ENCODE measurements at places on chromosomes 6 and 20.

- DNase-seq, result no peak
Measured at GRCh38 chr6:138803331-138803730, 7.4 kb downstream of the ECT2L start.

GRCh38 chr20:32891491-32891890 lies 32.8 kb downstream of the EFCAB8 start:
- no peak for DNase-seq

DNA sequence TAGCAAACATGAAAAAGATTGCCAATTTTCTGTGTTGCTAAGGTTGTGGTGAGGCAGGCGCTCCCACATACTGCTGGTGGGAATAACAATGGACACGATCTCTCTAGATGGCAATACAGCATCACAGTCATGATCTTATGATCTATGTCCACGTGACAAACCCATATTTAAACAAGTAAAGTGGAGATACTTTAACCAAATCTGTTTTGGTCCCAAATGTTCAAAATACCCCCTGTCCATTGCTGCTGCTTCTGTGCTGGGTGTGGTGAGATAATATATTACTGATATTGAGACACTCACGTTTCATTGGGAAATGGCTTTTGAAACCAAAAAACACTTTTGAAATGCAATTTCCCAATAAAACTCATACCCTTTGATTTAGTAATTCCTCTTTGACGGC lies 23.0 kb downstream of the SIRPD start:
- DNase-seq, result no peak

DNA sequence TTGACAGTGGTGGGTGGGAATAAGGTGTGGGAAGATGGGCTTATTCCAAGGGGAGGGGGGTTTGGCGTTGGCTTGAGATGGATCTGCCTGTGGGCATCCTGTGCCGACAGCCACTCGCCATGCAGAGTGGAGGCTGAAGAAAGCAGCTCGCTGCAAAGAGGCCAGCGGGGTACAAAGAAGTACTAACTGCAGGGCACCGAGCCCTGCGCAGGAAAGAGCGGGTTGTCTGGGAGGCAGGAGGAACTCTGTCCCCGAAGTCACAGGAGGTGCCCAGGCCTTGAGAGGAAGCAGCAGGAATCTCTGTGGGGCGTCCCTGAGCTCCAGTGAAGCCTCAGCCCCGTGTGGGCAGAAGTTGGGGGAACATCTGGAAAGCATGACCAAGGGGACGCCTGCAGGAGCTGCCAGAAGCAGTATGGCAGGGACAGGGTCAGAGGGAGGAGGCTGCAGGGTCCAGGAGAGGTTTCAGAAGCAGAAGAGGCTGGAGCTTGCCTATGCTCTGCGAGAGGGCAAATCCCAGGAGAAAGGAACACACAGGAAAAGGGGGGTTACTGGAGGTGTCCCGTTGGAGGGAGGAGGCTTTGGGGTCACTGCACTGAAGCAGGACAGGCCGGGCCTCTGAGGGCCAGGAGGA lies 77.2 kb downstream of the THBS2 start:
- no peak for DNase-seq

GRCh38 chr20:8000796-8001195 lies 18.8 kb downstream of the TMX4 start:
- no peak for DNase-seq

DNA sequence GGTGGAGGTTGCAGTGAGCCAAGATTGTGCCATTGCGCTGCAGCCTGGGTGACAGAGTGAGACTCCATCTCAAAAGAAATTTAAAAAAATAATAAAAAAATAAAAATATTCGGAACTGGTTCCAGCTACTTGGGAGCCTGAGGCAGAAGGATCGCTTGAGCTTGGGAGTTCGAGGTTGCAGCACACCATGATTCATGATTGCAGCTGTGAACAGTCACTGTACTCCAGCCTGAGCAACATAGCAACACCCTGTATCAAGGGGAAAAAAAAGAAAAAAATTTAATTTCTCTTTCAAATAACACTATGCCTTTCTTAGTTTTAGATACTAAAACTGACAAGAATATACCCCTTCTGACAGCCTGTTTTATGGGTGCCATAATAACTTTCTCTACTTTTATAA lies 10.5 kb downstream of the KDM1B start:
- no peak for DNase-seq

DNA sequence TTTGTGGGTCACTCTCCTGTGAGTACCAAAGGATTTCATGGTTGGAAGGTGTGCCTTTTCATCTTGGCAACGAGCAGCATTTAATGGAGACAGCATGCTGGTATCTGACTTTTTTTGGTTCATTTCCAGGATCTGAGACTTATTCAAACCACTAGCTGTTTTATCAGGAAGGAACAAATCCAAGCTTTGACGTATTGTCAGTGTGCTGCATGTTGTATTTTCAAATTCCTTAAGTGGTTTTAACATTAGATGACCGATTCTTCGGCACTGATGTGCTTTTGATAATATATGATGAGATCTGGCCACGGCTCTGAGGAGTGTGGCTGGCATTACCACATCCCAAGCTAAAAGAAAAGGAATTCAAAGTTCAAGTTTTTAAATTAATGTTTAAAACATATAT lies 6.4 kb downstream of the RMND1 start:
- no peak for DNase-seq

GRCh38 chr6:167949121-167949684 lies 48.3 kb upstream of the KIF25 start:
- DNase-seq, result no peak

GRCh38 chr6:160297310-160297709 lies 38.7 kb upstream of the SLC22A2 start:
- DNase-seq, result no peak

DNA sequence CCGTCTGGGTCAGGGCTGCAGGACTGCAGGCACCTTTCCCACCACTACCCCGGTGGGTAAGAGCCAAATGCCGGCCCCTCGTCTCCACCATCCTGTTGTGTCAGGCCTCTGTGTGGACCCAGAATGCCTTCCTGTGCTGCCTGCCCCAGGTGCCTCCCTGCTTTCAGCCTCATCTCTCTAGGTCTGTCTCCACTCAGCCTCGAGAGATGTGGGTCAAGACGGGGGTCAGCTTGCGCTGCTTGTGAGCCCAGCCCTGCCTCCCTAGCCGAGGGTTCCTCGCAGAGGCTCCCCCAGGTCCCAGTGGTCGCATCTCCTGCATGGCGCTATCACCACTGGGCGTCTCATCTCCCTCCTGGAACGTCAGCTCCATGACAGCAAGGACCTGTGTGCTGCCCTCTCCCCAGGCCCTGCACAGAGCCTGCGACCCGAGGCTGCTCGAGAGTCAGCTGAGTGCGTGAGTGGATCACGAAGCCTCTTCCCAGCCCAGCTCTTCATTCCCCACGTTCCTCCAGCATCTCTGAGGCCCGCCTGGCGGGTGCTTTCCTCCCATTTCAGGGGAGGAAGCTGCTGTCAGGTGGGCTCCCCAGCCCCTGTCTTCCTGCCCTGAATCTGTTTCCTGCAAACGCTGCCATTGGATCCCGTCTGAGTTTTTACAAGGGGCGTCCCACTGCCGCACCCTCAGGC lies 38.7 kb upstream of the ZBP1 start:
- peak; percentile 0 for DNase-seq

DNA sequence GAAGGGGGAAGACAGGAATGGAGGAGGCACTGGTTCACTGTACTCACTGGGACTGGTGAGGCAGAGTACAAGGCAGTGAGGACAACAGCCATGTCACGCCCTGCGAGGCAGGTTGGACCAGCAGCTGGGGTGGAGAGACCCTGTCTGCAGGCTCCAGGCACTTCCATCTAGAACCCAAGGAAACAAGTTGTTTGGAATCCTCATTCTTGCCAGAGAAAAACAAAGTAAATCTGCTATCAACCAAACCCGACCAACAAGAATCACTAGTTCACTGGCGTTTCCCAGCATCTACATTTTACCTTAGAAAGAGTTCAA lies 98.5 kb upstream of the CDYL start:
- no peak for DNase-seq

- no peak for DNase-seq
Measured at GRCh38 chr6:3402310-3403237, 54.3 kb downstream of the SLC22A23 start.

DNA sequence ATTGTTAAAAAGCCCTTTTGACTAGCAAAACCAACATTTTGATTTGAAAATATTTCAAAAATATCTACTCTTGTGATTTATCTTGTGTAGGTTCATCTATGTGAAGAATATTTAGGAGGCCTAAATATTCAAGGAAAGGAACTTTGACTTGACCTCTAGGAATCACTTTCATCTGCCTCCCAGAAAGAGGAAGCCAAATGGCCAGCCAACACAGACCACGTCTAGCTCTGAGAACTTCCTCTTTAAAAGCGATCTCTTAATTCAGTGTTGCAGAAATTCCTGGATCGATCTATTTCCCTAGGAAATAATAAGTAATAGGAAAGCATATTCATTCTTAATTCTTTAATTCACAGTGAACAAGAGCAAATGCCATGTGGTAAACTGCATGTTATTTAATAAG lies 9.6 kb upstream of the MOXD1 start:
- no peak for DNase-seq

DNA sequence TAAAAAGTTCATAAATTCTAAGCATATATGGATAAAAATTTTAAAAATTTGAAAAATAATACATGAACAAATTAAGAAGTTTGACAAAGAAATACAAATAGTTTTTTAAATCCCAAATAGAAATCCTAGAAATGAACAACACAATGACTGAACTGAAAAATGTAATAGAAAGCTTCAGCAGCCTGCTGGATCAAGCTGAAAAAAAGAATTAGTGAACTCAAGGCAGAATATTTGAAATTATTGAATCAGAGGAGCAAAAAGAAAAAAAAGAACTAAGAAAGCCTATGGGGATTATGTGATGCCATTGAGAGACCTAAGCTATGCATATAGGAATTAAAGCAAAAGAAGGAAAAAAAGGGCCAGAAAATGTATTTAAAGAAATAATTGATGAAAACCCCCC lies 39.9 kb upstream of the TFB1M start:
- DNase-seq, result no peak

DNA sequence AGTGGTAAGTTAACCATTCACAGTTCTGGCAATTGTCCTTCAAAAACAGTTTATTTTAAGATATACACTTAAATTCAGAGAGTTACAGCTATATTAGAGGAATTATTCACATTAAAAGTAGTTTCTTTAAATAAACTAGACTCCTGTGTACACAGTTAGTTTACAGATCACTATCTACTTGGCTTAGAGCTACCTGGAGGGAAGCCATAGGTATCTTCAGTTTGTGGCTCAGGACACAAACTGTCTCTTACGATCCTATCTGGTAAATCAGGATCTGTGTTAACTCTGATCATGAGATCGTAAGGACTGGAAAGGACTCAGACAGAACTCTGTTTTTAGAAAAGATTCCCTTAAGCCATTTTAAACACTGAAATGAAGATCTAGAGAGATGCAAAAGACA lies 160.9 kb downstream of the REV3L start:
- DNase-seq, result no peak

DNA sequence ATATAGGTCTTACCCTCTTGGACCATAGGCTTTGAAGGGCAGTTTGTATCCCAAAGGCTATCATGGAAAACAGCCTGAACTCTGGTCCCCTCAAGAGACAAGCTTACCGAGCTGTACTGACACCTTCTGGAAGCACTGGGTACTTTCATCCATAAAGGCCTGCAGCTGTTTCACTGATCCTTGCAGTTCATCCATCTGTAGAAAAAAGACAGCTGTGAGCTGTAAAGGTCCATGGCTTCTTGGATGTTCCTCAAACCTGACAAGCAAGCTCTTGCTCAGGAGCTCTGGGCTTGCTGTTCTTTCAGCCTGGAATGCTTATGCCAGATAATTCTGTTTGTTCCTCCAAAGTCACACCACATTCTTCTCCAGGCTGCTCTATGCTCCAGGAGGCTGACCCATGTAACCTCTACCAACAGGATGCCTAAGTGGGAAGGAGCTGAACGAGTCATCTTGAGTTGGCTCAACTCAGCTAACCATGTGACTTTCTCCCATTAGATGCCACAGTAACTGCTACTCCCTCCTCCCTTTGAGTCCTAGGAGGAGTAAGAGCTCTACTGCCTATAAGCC lies 8.8 kb upstream of the NDRG3 start:
- DNase-seq, result peak; percentile 30

GRCh38 chr6:53342217-53342616 lies 6.5 kb downstream of the ELOVL5 start:
- DNase-seq, result no peak

DNA sequence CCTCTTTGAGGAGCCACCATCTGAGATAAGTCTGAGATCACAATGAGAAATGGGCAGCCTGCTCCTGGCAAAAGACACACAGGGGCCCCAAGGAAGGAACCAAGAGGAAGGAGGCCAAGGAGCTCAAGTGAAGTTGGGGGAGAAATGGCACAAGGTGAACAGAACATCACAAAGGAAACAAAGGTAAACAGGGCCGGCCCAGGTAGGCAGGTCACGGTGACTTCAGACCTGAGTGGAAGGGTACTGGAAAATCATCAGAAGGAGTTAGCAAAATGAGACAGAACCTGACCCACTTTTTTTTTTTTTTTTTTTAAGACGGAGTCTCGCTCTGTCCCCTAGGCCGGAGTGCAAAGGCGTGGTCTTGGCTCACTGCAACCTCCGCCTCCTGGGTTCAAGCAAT lies 11.3 kb downstream of the ZMYND8 start:
- no peak for DNase-seq

DNA sequence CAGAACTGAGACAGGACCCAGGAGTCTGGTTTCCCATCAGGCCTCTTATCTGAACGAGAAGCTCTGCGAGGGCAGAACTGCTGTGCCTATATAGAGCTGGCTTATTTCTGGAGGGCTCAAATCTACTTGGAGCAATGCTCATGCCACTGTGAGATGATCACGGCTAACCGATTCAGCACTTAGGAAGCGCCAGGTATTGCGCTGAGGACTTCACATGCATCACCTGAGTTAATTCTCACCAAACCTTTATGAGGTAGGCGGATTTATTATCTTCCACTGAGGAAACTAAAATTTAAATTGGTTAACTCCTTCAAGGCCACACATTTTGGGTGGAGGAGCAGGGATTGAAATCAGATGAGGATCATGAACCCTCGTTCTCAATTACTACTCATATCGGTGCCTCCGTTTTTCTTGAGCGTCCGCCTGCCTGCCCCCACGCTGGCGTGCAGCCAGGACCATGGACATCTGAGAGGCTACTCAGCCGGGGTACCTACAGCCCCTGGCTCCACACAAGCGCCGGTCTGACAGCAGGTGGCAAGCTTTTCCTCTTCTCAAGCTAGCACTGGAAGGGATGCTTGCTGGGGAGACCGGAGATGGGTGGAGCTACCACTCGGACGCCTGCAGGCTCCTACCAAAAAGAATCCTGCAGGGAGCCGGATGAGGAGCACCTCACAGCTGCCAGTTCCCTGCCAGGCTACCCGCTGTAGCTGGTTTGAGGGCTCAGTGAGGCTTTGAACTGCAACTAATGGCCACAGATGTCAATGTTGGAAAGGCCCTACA lies 1.0 kb upstream of the PCIF1 start:
- DNase-seq, result peak; percentile 49

GRCh38 chr6:30000156-30000791 lies 57.9 kb downstream of the HLA-A start:
- no peak for DNase-seq

- DNase-seq, result no peak
Measured at GRCh38 chr6:136609873-136610706, 59.9 kb upstream of the MAP7 start.
